ENCODE measurements at places on chromosomes 11 and 22.

DNA sequence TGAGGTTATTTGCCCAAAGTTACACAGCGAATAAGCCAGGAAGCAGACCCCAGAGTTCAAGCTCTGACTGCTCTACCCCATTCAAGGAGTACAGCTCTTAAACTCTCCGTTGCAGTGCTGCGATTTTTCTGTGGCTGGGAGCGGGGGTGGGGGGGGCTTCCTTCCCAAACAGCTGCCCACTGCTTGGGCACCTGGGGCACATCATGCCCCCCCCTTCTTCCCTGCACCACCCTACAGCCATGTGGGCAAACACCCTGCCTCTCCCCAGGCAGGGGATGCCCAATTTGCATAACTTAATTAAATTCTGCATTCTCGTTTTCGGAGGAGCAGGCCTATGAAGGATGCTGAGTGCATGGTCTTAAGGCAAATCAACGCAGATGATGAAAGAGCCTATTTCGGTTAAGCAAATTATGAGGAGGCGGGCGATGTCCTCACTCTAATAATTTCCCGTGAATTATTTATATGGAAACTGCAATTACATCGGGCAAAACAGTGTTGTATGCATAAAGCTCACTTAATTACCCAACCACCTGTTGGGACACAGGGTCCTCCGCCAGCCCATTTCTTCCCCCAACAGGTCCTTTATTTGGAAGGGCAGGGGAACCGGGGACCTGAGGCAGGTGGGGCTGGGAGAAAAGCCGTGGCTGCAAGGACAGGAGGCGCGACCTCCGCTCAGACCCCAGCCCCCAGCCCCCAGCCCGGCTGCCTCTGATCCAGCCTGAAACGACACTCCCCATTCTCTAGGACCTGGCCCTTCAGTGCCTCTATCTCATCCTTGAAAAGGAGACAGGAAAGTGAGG lies 610.5 kb downstream of the BUD13 start:
- DNase-seq = no peak

GRCh38 chr22:49513358-49513851 lies 314.3 kb downstream of the BRD1 start:
- DNase-seq = no peak

GRCh38 chr11:67278135-67278938 lies 10.8 kb upstream of the ANKRD13D start:
- no peak for DNase-seq

DNA sequence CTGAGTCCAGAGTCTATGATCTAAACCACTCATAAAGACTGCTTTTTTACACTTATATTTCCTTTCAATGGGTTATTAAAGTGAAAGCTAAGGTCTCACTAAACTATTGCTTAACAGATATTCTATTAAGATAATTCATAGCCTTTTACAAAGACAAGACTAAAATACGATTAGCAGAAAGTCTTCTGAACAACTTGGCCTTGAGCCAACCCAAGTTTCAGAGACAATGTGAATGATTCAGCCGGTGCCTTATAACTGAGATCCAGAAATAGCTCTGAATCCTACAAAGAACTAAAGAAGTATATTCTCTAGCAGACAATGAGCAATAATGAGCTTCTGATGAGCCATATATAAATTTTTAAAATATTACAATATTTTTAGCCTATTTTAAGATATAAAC lies 41.5 kb upstream of the CARD18 start:
- DNase-seq = no peak

DNA sequence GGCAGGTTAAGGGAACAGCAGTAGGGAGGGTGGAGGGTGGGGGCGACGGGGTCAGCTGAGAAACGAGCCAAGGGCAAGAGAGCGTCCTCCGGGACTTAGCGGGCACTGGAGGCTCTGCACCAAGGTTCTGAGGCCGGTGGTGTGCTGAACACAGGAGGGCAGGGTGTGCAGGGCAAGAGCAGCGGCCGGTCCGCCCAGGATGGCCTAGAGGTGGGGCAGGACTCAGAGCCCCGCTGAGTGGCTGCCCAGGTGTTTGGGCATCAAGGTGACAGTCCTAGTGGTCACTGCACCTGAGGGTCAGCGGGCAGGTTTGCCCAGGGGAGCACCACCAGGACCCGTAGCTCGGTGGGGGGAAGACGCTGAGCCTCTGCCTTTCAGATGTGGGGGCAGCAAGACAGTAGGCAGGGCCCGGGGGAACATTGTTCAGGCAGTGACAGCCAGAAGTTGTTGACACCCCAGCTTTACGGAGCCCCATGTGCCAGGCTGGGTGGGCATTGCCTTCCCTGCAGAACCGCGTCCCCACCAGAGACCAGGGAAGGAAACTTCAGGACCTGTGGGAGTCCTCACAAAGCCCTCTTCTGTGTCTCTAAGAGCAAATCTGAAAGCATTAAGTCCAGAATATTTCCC lies 4.5 kb upstream of the TTLL8 start:
- DNase-seq = no peak

DNA sequence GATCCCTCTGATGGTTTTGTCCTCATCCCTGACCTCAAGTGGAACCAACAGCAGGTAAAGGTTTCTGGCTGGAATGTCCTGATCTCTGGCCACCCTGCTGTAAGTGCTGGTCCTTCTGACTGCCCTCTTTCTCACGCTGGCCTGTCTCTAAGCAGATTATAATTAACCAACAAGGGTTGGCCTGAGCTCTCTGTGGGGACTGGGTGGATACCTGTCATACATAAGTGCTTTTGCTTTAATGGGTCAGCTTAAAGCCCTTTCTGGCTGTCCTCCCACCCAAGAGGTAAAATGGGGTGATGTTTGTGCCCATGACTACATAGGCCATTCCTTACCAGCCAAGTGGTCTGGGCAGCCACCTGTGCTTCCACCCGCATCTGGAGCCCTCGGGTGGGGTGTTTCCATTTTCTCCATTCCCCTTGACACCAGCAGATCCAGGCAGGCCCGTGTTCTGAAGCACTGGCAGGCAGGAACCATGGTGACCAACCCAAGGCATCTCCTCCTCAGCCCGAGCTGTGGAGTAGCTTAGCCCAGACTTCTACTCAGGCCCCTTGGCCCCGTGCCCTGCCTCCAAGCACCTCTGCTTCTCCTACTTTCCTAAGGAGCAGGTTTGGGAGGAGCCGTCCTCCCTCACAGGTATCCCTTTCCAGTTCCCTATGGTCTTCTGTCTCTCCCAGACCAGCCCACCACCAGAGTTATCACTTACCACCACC lies 17.0 kb upstream of the ST3GAL4 start:
- DNase-seq = no peak

GRCh38 chr11:67562963-67563704 lies 20.5 kb upstream of the GSTP1 start:
- no peak for DNase-seq
